ENCODE measurements at places on chromosomes 6 and 20.

GRCh38 chr6:41519745-41520699 is 26.2 kb upstream of the FOXP4 start:
- no peak for DNase-seq

GRCh38 chr20:58233881-58234528 is 5.6 kb upstream of the ANKRD60 start:
- DNase-seq: peak; percentile 66

DNA sequence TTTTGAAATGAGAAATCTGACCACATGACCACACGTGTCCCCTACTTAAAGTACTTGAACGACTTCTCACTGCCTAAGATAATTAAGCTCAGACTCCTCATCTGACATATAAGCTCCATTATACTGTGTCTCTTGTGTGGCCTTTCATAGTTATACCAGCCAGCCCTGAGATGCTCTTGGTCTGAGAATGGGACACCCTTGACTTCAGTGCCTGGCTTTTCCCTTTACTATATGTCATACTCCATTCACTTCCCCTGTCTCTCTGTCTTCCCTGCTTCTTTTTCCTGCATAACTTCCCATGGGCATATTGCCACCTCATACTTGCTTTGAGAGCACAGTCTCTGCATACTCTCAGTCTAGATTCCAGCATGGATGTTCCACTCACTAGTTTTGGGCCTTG is 53.4 kb upstream of the TINAG start:
- no peak for DNase-seq

GRCh38 chr6:84805145-84805544 is 40.7 kb upstream of the TBX18 start:
- no peak for DNase-seq

- no peak for DNase-seq
These were observed 1.9 kb downstream of the SIRPB2 start for GRCh38 chr20:1489325-1489724.

- DNase-seq: no peak
These were observed 40.6 kb upstream of the BMP6 start for GRCh38 chr6:7685276-7685675.

DNA sequence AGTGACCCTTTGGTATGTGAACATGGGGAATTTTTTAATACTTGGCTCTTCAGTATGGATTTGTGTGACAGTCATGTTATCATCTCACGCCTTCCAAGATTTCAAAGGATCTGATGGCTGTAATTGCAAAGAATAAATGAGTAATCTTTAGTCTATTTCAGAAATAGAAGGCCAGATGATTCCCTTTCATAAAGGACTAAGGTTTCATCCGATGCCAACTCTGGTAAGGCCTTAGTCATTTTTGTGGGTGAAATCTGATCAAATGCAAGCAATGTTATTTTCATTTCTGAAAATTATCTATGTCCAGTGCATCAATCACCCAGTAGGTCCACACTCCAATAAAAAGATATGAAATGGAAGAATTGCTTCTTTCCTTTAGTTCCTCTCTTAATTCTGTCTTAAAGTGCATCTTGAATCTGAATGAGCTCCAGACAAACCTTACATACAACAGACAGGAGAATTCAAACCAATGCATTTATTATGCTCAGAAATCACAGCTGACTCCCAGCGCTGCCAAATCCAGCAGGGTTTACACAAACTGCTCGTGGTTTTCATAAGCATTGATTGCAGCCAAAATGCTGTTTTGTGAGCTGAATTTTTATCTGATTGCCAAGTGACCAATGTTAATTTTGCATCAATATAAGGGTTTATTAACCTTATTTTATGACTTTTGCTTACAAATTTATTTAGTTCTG is 565.2 kb upstream of the MARCKS start:
- DNase-seq: no peak

DNA sequence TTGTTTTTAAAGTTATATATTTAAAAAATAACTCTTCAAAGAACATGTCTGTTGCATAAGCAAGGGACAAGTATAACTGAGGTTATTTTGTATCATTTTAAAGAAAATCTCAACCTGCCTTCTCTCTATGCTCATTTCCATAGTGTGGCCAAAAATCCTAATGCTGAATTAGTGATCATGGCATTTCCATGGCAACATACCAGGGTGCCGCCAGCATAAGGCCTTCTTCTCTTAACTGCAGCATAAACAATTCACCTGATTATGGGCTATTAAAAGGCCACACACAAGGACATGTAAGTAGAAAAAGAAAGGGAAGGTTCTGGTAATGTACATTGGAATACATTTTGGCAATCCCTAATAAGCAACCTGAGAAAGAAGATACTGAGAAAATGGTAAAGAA is 95.1 kb upstream of the RNF217 start:
- no peak for DNase-seq

DNA sequence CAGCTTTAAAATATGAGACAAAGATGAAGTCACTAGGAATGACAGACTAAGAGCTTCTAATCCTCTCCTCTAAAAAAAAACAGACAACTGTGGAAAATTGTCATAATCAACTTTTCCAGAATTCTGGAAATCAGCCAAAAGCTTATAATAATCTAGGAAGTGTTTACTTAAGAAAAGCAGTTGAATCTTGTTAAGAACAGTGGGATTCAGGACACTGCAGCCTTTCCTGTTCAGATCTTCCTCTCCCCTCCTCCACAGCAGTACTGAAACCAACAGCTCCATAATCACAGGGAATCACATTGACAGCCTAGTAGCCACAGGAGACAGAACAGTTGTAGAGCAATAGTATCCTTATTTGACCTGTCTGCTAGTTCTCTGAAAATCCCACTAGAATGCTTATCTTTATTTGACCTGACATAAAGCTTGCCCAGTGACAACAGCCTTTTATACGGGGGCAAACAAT is 41.6 kb downstream of the IBTK start:
- DNase-seq: no peak
